ENCODE measurements at places on chromosomes 5 and 9.

GRCh38 chr9:112719241-112719691 lies 1.3 kb upstream of the INIP start:
- DNase-seq: no peak

- no peak for DNase-seq
Observed at GRCh38 chr9:72424131-72424530, 59.1 kb upstream of the ZFAND5 start.

DNA sequence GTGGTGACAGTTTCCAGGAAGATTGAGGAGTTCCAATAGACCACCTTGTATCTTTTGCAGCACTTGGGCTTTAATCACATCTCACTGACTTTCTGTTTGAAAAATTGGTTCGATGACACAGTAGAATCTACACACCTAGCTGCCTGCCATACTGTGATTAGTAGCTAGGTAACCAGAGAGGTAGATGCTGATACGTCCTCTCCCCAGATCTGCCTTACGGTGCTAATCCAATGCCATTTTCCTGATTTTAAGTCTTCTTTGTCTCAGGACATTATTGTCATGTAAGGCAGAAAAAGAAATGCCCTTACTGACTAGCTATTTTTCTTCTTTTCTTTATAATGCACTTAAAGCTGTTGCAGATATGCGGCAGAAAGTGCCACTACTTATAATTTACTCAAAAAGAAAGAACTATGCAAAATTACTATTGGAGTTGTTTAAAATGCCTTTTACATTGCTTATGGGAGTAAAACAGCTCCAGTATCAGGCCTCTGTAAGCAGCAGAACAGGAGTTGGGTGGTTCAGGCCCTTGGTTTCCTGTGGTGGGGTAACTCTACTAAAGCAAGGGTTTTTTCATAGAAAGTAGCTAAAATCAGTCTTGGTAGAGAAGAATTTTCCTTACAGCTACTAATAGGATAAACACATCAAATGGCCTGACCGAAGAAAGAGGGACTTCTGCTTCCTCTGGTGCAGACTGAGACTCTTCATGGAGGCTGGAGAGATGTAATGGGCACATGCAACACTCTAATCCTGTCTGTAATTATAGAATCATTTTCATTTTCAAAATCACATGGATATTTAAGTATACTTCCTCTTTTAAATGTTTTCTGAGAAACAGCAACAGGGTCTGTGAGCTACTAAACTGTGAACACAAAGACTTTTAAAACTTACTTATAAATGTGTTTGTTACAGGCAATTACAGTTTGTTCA lies 177.2 kb downstream of the MAPKAP1 start:
- no peak for DNase-seq

DNA sequence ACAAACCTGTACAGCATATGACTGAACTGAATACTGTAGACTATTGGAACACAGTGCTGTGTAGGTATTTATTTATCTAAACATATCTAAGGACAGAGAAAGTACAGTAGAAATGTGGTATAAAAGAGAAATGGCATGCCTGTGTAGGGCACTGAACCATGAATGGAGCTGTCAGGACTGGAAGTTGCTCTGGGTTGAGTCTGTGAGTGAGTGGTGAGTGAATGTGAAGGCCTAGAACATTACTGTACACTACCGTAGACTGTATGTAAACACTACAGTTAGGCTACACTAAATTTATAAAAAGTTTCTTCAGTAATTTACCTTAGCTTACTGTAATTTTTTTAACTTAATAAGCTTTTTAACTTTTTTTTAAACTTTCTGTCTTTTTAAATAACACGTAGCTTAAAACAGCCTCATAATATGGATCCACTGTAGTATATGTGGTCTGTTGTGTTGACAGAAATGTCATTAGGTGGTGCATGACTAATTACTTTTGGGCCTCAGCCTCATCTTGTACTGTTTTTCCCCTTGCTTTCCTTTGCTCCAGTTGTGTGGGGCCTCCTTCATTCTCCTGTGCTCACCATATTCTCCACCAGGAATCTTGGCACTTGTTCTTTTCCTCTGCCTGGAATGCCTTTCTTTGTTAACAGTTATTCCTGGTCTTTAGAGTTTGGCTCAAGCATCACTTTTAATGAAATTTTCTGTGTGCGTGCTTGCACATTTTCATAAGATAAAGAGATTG lies 8.8 kb downstream of the SPIN1 start:
- no peak for DNase-seq

- DNase-seq: no peak
Observed at GRCh38 chr5:32916648-32917047, 205.5 kb downstream of the NPR3 start.

GRCh38 chr5:57033503-57033902 lies 81.6 kb upstream of the MIER3 start:
- no peak for DNase-seq

- DNase-seq: no peak
Observed at GRCh38 chr5:104170926-104171325, 608.3 kb upstream of the NUDT12 start.

- no peak for DNase-seq
Observed at GRCh38 chr9:136775191-136775590, 10.9 kb upstream of the LCN15 start.

DNA sequence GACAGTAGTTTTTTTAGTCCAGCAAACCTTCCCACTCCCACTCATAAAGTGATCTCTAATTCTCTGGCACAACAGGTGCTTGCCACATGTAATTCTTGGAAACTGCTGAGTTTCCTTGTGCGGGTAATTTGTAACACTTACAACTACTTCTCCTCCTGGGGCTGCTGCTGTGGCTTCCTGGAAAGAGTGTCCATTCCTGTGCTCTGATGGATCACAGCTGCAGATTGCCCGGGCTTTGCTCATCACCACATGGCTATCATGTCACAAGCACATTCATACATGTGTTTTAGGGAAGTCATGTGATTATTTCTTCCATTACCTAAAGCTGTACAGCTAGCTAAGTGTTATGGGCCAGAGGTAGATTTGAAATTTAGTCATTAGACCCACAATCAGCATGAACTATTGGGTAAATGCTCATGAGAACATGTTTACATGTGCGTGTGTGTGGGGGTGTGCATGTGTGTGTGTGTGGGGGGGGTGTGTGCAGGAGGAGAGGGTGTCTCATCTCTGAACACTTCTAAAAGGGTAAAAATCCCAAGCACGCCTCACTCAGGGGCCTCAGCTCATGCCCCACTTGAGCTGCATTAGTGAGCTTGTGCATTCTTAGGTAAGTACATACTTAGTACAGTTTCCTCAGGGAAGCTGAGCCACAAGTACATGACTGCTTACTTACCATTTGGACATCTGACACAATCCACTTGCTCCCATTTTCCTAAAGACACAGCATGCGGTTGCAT lies 118.1 kb upstream of the CCDC112 start:
- no peak for DNase-seq

- no peak for DNase-seq
Observed at GRCh38 chr9:134150557-134151214, 13.7 kb downstream of the RNU6ATAC start.

All from hippocampal formation (tissue), 2 donors.